Suppressor macrophage treated with lipopolysaccharide for 4 hours (primary cell): ENCODE measurements at places on chromosomes 11 and 22.

DNA sequence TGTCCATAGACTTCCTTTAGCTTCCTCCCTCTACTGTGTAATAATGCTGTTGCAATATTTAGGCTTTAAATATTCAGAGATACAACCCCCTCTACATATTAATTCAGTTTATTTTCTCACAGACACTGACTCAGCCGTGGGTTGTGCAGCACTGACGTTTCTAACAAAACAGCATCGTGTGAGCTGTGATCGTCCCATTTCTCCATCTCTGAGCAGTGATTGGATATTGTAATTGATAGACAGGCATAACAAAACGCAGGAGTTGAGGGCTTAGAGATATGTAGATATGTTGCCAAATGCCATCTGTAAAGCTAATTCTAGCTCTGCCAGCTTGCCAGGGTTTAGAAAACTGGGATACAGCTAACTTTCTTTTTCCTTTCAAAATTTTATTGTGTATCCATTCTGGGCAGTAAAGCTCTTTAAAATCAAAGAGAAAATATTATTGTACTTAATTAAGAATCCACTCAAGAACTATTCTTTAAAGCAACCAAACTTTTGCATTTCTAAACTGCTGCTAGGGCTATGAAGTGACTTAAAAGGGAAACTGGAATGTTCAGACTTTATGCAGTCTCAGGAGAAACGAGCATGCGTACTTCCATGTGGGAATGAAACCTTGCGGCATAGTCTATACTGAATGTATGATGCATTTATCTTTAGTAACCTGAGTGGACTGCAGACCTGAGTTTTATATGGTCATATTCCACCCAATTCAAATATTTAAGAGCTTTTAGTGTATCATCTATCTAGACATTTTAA is 22.7 kb downstream of the BTBD10 start:
- DNase-seq, result no peak

GRCh38 chr22:36817525-36817848 is 652 bp upstream of the PVALB start:
- DNase-seq, result no peak

GRCh38 chr11:2770761-2771301 is 71.0 kb upstream of the KCNQ1OT1 start:
- no peak for DNase-seq

- DNase-seq, result no peak
Measured at GRCh38 chr11:58628446-58628845, 6.0 kb downstream of the CNTF start.

DNA sequence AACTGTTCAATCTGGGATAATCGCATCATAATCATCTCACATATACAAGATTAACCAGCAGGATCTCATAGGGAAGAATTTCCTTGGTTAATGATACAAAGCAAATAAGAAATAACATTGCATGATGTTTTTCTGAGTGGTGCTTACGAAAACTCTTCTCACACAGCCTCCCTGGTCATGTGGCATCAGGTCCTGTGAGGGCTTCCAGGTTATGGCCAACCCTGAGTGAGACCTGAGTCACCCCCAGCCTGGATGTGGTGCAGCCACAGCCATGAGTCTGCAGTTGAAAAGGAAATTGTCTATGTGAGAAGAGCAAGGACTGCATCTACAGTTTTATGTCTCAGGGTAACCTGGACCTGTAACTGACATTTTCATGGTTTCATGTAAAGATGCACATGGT is 90.5 kb upstream of the XKR3 start:
- DNase-seq, result no peak

DNA sequence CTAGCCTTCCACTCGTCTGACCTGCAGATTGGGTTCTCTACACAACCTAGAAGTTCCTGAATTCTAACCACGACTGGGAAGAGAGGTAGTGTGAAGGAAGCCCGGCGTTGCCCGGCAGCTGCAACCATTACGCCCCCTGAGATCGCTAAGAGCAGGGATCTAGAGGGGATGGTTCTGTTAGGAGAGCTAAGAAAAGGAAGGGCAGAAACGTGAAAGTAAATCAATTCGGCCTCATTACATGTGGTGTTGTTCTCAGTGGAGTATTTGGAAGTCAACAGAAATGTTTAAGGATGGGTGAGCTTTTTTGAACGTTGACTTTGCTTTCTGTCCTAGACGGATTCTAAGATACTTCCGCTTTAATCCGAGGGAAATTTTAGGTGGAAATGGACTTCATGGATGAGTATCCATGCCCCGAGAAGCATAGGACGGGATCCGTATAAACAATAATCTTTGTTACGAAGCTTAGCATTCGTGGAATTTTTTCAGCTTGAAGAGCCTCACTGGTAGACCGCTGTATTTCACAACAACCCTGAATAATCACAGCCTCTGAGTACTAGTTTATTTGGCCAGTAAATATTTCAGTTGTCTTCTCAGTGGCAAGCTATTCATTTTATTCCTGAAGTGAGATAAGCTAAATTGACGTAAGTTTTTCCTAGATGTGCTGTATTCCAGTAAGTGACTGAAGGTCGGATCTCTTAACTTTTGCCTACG is 629 bp downstream of the ATP5MG start:
- DNase-seq, result peak; percentile 62

DNA sequence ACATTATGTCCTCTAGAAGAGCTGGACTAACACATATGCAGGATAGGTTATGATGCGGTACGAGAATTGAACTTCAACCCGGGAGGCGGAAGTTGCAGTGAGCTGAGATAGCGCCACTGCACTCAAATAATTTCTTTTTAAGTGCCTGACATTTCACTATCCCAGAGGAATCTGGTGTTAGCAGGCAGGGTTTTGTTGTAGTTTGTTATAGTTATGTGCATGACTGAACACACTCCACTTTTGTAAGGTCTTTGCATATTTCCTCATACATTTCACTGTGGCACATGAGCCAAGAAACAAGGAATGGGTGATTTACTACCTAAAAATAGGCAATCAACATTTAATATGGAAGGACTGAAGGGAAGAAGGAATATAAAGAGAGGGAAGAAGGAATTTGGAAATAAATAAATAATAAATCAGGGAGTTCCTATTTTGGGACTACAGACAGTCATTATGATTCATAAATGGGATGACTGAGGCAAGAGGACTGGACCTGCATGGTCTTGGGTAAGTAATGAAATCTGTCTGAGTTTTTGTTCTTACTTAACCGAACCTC is 8.7 kb upstream of the HIPK3 start:
- DNase-seq, result peak; percentile 64

- no peak for DNase-seq
Measured at GRCh38 chr22:38465673-38466490, 2.0 kb upstream of the KDELR3 start.

DNA sequence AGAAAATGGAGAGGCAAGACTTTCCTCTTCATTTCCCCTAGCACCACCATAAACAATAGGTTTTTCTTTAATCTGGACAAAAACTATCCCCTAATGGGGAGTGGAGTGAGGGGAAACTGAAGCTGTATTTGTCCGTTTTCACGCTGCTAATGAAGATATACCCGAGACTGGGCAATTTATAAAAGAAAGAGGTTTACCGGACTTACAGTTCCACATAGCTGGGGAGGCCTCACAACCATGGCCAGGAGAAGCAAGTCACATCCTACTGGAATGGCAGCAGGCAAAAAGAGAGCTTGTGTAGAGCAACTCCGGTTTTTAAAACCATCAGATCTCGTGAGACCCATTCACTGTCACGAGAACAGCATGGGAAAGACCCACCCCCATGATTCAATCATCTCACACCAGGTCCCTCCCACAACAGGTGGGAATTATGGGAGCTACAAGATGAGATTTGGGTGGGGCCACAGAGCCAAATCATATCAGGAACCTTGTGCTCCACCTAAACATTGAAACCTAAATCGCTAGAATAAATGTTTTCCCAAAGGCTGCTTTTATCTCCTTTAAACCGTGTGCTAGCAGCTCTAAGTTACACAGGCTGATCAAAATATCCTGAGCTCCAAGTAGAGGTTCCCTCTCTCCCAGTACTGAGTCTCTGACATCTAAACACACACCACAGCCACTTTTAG is 4.3 kb downstream of the UBQLN3 start:
- no peak for DNase-seq

GRCh38 chr22:20975541-20976290 is 6.4 kb upstream of the LZTR1 start:
- DNase-seq, result no peak

GRCh38 chr22:45718391-45718790 is 46.8 kb downstream of the ATXN10 start:
- no peak for DNase-seq

GRCh38 chr11:37087650-37088572 is 489.9 kb upstream of the RAG2 start:
- DNase-seq, result no peak

DNA sequence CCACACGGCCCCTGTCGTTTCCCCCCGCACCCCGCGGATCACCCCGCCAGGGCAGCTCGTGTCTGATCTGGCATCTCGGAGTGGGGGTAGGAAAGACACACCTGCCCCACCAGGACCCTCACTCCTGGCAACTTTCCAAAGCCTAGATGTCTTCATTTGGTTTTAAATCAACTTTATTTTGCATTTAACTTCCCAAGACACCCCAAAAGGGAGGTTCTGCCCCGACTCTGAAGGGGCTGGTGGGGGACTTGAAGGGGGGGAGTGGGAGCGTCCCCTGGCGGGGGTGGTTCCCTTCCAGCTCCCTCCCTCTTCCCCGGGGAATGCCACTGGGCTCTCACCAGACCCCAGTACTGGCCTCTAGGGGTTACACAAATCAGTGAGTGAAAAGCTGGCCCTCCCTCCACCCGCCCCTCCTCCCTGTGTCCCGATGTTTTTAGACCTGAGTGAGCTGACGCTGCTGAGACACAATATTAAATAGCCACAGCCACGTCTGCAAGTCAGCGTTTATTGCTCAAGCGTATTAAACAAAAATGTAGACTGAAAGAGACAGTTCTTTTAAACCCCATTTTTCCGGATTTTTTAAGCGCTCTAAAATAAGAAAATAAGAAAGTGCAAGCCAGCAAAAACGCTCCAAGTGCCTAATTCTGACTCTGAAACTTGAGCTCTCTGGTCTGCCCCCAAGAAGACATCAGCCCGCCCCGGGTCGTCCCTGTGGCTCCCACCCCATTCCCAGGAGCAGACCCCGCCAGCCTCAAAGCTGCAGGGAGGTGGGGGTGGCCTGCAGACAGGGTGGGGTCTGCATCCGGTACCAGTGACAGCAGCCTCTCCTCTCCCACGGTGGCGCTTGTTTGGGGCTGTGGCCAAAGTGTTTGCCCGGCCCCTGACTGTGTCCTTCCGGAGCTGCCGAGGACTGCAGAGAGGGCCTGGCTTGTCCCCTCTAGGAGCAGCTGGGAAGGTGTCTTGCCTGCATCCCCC is 1.1 kb upstream of the TTLL8 start:
- no peak for DNase-seq
